ENCODE measurements at places on chromosomes 11 and 22. TPM values are rescaled to one million over a fixed set of nuclear protein-coding genes. Genes with fewer than 3 reads are reported as not detected.

DNA sequence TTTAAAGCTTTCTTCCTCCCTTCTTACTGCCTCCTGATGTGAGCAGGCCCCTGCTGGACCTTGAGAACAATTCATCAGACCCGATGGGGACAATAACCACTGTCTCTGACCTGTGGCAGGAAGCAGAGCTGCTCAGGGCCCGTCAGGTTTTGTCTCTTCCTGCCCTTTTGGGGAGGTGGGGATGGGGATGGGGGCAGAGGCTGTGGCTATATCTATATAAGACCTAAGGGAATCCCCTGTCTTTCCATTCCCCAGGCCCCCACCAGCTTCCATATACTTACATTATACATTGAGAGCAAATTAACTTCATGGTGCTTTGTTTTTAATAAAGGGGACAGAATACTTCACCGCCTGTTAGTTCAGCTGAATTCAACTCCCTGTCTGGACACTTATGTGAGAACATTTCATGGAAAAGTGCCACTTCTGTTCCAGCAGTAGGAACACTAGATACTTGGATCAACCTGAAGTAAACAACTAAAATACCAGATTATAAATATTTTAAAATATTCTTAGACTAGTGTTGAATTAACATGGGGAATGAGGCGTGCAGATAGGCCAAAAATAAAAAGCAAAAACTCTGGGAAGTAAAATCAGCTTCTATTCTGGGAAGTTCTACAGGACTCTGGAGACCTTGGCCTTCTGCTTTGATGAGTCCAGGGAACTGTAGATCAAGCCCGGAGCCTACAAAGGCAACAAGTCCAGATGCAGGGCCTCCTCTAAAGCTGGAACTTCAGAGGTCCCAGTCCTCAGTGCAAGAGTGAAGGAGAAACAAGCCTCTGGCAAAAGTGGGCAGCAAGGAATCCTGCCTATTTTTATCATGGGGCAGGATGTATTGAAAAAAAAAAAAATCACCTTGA, 11.1 kb downstream of the ZP1 start:
- no peak for DNase-seq

GRCh38 chr22:37094239-37094638, 15.3 kb downstream of the TMPRSS6 start:
- DNase-seq: no peak

- no peak for DNase-seq
These were observed 5.0 kb upstream of the RASL10A start for GRCh38 chr22:29320546-29320945.

GRCh38 chr22:48366591-48366990, 1461.1 kb downstream of the BRD1 start:
- no peak for DNase-seq

- DNase-seq: no peak
These were observed 11.1 kb downstream of the SPTBN2 start for GRCh38 chr11:66717925-66718319.

DNA sequence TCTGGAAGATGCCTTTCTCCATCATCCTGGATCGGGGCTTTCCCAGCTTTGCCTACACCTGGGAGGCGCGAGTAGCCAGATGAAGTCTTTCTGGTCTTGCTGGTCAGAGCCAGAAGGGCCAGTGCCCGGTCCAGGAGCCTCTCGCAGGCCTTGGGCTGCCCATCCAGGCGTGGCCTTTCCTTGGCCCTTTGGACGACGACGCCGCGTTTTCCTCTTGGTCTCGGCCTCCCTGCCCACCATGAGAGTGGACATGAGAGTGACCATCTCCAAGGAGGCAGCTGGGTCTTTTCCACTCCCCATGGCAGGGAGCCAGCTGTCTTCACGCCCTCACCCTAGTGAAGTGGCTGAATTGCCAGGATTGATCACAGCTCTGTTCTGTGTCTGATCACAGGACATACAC, 3.5 kb downstream of the PTDSS2 start:
- no peak for DNase-seq

GRCh38 chr11:12731841-12732336, 57.7 kb downstream of the TEAD1 start:
- no peak for DNase-seq

DNA sequence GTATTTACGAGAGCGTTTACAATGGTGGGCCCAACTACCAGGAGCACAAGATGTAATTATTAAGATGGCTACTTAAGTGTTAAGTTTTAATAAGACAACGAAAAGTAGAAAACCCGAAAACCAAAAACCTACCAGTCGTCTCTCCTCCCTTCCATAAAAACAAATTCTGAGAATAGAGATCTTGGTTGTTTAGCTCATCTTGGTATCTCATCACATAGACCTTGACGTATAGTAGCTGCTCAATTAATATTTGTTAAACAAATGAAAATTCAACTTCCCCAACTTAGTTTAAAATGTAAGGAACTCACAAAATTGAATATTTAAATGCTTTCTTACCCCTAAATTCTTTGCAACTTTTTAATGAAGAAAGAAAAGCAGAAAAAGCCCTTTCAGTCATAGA, 669 bp downstream of the KDM4D start:
- DNase-seq: no peak

GRCh38 chr11:65184146-65184545, 2.4 kb downstream of the CAPN1 start:
- DNase-seq: no peak

- no peak for DNase-seq
These were observed 110.9 kb upstream of the BLID start for GRCh38 chr11:122226810-122227379.

- no peak for DNase-seq
These were observed 12.7 kb downstream of the LIPT2 start for GRCh38 chr11:74480688-74481417.

GRCh38 chr22:33897448-33897835, 22.8 kb downstream of the LARGE1 start:
- no peak for DNase-seq

GRCh38 chr11:33325451-33325850, 68.3 kb downstream of the HIPK3 start:
- no peak for DNase-seq

The TRIOBP gene
- 25.4 TPM for total RNA-seq

The BUD13 gene
- total RNA-seq: 26.1 TPM

The LIF gene
- 71.3 TPM for total RNA-seq

The OR5B21 gene
- total RNA-seq: 0.35 TPM

The HIRA gene
- 30.7 TPM for total RNA-seq

The RABL2B gene
- total RNA-seq: 29.4 TPM

The GP1BB gene
- total RNA-seq: not detected
